GM19239 (cell line): ENCODE measurements at places on chromosomes 2 and 18.

GRCh38 chr2:209495855-209496585, 72.2 kb downstream of the MAP2 start:
- DNase-seq, result no peak

GRCh38 chr18:80074697-80075096, 34.4 kb upstream of the ADNP2 start:
- no peak for DNase-seq

GRCh38 chr2:179581605-179582004, 279.8 kb downstream of the ZNF385B start:
- DNase-seq, result no peak

DNA sequence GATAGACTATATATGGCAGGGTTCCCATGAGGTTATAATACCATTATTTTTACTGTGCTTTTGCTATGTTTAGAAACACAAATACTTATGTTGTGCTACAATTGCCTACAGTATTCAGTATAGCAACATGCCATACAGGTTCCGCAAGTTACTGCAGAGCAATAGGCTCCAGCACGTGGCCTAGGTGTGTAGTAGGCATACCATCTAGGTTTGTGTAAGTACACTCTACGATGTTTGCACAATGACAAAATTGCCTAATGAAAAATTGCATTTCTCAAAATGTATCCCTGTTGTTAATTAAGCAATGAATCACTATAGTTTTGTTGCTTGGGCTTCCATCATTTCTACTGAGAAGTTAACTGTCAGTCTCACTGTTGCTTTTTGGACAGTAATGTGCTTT, 9.8 kb downstream of the CD302 start:
- DNase-seq, result no peak

GRCh38 chr2:73007991-73008765, 63.3 kb downstream of the SFXN5 start:
- DNase-seq, result no peak

DNA sequence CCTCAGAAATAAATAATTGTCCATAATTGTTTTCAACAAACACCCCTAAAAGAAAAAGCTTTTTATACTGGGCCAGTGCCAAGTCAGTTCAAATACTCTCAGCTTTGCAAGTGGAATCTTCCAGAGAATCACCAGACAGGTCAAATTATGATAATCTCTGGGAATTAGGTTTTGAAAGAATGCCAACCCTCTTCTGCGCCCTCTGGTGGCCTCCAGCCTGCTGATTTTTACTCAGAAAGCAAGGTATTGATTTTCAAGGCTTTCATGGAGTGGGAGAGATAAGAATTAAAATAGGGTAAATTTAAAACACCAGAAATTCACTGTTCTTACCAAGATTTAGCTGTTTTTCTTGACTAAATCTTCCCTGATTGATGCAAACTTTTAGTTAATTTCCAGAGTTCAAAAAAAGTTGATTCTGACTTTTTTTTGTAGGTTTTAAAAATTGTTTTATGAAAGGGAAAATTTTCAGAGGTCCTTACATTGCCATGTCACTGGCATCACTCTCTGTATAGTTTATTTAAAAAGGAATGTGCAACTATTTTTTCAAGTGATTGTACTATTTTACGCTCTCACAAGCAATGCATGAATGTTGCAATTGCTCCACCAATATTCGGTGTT, 282.9 kb upstream of the TNP1 start:
- DNase-seq, result no peak

DNA sequence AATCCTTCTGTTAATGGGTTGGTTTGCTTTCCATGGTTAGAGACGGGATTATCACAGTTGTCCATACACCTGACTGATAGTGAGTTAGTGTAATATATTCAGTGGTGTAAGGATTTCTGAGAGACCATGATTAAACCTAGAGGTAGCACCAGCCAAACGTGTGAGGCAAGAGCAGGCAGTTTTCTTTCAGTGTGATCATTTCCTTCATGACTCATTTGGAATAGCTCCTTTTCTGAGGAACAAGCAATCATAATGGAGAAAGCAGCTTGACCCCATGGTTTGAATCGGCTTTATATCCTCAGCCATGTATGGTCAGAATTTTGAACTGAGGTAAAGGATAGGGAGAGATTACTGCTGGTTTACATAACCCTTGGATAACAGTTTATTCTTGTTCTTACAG, 2.9 kb downstream of the MXD1 start:
- no peak for DNase-seq

- DNase-seq, result no peak
Measured at GRCh38 chr2:177449159-177449558, 56.6 kb downstream of the AGPS start.

- no peak for DNase-seq
Measured at GRCh38 chr18:49011291-49011746, 60.6 kb upstream of the SMAD7 start.

- DNase-seq, result peak; percentile 58
Measured at GRCh38 chr2:136238286-136239078, 120.5 kb upstream of the CXCR4 start.

GRCh38 chr18:31197676-31198075, 35.0 kb upstream of the DSC1 start:
- no peak for DNase-seq

DNA sequence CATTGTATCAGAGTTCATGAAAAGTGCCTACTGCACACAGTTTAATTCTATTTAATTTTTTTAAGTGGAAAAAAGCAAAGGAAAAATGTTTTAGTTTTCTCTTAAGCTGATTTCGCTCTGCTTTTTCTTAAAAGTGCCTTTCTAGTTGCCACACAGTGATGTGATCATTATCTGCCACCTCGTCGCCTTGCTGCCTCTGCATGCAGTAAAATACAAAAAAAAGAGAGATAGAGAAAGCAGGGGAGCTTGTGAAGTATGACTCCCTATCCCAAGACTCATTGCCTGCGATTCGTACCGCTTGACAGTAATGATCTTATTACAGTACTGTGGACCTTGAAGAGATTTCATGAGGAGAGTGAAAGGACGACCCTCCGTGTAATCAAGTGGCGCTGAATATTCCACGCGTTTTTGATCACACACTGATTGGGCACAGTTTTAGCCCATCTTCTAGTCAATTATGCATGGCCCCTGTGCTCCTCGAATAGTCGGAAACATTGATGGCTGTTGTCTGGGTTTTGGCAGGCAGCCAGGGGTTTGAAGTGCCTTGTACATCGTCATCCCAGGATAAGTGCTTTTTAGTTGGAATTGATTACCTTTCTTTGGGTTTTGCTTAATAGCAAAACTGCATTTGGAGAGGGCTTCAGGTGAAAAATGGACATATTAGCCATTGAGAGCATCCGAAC, 188.3 kb downstream of the GBX2 start:
- DNase-seq, result no peak

- DNase-seq, result no peak
Measured at GRCh38 chr2:62475172-62476011, 30.6 kb downstream of the TMEM17 start.

- no peak for DNase-seq
Measured at GRCh38 chr2:211994806-211995205, 543.8 kb downstream of the ERBB4 start.

GRCh38 chr18:41326311-41326710, 628.7 kb upstream of the PIK3C3 start:
- no peak for DNase-seq

- DNase-seq, result no peak
Measured at GRCh38 chr2:173953047-173953424, 12.1 kb downstream of the SP3 start.

DNA sequence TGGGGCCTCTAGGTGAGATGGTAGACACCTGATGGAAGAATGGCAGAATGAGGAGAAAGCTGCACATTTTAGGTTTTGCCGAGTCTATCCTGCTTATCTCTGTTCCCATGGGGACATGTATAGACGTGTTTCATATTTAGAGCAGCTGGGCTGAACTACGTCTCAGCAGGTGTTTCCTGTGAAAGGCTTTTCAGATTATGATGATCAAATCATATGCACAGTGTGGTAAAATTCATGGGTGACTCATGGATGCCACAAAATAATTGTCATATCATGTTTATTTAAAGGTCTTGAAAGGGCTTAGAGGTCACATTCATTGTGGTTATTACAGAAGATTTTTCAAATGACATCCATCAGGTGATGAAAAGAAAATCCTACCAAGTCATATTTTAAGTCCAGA, 90.5 kb downstream of the ICOS start:
- peak; percentile 17 for DNase-seq

DNA sequence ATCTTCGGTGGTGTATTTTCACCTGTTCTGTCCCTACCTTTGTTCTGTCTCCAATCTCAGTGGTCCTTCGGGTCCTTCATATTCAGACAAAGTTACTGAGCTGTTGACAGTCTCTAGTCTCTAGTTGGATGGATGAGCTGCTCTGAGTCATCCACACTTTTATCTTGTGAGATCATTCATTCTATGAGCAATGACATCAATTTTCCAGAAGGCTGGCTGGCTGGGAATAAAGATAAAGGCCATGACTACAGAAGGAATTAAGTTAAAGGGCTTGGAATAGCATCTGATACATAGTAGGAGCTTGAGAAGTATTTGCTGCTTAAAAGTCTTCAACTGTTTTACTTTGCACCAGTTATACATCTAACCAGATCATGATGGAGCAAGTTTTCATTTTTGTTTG, 43.1 kb upstream of the SLC39A10 start:
- DNase-seq, result no peak

GRCh38 chr2:219551441-219552381, 7.9 kb downstream of the TMEM198 start:
- DNase-seq, result no peak

- no peak for DNase-seq
Measured at GRCh38 chr18:3498698-3499471, 48.9 kb downstream of the TGIF1 start.

DNA sequence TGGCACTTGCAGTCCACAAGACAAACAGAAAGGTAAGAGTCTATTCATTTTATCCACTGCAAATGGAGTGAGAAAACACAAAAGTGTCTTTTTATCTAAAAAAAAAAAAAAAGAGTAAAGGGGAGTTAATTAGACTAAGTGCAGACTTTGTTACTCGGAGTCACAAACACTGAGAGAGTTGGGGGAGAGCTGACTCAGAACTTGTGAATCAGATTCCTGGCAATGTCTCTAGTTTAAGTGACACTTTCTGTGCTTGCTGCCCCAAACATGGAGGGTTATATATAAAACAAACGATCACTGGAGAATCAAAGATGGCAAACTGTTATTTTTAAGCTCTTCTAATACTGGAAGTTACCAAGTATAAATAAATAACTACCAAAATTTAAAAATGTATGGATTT, 505.8 kb upstream of the NRP2 start:
- no peak for DNase-seq

- DNase-seq, result no peak
Measured at GRCh38 chr2:233039212-233039845, 6.9 kb downstream of the NEU2 start.

DNA sequence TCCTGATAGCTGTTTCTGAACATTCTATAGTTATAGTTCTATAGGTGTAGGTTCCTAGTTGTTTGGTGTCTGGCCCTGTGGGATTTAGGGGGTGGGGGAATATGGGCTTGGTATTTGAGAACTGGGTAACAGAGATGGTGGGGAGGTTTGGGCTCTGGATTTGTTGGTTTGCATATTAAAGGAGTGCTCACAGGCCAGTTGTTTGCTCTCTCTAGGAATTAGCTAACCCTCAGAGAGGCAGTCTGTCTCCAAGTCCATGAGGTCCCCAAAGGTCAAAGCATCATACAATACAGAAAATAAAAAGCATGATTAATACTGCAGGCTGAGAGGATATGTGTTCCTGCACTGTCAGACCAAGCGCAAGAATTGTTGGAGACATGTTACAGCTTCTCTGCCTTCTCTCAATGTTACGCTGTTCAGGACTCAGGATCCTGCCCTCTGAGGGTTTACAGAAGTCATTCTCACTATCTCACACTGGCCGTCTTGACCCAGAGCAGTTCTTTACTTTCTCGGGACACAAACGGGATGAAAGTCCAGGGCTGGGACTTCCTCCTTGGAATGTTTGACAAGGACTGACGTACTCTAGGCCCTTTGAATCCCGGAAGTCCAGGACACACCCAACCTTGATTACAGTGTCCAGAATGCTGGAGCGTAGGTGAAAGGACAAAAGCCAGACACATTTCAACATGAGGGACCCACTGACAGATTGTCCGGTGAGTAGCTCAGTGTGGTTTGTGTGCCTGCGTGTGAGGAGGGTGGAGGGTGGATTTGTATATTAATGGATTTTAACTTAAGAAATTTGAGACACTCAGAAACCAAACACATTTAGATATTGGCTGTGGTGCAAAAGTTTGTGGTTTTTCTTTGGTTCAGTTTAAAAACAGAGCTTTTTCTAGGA, at the start of gene NOSTRIN:
TSS of gene NOSTRIN (plus strand) at position 677 of the 898 bp plus-strand sequence. CDS start at position 687, 10 bp downstream.
- DNase-seq, result no peak

GRCh38 chr2:74481961-74482800, 617 bp downstream of the CCDC142 start:
- no peak for DNase-seq

DNA sequence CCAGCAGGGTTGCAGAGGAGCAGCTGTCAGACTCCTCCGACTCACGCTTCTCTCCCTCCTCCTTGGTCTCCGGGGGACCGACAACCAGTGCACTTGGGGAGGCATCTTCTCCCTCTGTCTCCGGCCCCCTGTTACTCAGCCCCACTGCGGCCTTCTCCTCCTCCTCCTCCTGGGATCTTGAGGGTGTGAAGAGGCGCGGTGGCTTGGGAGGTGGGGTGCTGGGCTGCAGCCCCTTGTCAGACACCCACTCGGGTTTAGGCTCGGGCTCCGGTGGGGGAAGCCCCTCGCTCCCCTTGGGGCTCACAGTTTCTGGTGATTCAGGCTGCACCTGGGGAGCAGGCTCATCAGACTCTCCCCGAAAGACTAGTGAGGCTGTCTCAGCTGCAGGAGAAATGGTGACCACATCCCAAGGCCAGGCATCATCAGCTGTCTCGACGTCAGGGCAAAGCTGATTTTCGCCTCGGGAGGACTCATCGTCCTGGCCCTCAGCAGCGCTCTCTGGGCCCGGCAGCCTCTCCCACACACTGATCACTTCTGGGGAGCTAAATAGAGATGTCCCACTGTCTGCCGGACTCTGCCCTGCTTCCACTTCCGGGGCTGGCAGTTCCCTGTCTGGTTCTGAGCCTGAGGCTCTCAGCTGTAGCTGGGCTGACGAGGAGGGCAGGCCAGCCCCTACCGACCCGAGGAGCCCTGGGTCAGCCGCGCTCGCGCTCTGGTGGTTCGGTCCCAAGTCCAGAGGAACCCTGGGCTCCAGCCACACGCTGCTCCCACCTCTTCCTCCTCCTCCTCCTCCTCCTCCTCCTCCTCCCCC, 9.0 kb upstream of the SFXN5 start:
- DNase-seq, result no peak

DNA sequence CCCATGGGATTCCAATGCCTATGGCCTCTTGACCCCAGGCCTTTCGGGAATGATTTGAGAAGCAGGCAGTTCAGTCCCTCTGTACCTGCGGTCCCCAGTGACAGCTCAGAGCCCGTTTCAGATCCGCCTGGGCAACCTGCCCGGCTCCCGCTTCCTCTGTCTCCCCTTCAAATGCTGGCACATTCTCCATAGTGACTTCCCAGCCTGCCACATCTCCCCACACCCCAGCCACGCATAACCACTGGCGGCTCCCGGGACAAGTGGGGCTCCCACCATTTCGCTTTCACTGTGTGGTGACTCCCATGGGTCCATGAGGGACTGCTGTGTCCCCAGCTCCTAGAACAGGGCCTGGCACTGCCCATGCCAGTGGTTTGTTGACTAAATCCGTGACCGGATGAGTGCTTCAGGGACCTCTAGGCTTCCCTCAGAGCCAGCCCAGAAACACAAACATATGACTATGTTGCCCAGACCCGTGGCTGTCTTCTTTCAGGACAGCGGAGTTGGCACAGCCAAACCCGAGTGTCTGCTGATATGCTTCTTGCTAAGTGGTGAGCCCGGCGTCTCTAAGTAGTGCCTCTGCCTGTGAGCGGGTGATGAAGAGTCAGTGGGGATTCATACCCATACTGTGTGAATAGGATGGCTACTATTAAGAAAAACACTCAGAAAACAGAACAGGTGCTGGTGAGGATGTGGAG, 91.2 kb downstream of the GLI2 start:
- no peak for DNase-seq
